ENCODE measurements at places on chromosomes 4 and X.

DNA sequence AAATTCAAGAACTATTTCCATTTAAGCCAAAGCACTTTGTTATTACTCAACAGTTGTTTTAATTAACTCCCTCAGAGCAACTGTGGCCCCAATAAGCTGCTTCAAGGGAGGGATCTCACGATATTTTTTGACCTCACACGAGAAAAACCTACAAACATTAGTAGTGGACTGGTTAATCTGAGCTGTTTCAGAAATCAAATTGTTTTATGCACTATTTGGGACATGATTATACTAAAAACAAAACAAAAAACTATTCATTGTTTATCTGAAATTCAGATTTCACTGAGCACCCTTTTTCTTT lies 74.3 kb downstream of the DCHS2 start:
- no peak for DNase-seq

GRCh38 chr4:86497980-86498862 lies 95.9 kb upstream of the PTPN13 start:
- no peak for DNase-seq

DNA sequence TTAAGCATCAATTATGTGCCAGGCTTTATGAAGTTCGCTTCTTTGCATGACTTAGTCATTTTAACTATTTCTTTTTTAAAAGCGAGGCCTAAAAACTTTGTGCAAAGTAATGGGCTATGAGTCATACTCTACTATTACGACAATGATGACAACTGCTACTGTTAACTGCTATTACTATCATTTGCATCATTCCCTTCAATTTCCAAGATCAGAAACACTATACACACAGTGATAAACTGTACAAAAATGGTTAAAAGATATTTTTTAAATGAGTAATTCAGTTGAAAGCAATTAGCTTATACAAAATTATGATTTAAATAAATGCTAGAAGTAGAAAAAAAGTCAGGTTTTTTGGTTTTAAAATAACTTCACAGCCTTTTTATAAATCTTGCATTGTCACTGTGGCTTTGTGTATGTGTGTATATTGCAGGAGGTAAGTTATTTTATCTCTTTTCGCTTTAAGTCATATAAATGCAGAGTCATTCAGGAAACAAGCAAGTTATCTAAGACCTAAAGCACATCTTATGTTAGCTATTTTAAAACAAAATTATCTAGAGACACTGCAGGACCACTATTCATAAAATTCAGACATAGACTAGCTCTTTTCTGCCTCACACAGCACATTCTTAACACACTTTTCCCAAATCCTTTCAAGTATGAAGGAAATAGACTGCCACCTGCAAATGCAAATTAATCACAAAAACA lies 18.5 kb upstream of the CXCL3 start:
- DNase-seq = no peak

DNA sequence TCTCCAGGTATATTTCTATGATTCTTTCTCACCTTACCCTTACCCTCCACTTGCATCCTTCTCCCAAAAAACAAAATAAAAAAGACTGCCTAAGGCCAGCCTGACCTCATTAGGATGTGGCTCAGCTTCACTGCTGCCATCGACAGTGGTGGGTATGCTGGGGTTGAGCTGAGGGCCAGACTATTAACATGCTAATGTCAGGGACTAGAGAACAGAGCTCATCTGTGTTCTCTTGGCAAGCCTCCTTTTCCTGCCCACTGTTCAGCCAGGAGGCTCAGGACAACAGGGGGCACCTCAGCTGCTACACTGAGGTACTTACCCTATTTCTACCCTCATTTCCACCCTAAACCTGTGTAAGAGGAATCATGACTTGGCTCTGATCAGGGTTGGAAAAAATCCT lies 59.3 kb downstream of the MSN start:
- no peak for DNase-seq

- no peak for DNase-seq
Observed at GRCh38 chrX:42695800-42696358, 82.1 kb downstream of the PPP1R2C start.

- DNase-seq = no peak
Observed at GRCh38 chr4:186699298-186699697, 24.4 kb downstream of the FAT1 start.

- DNase-seq = peak; percentile 12
Observed at GRCh38 chrX:112840382-112841113, at the start of gene AMOT. TSS of gene AMOT (minus strand) at chrX:112840831. CDS start at chrX:112823126, 17,705 bp downstream.

DNA sequence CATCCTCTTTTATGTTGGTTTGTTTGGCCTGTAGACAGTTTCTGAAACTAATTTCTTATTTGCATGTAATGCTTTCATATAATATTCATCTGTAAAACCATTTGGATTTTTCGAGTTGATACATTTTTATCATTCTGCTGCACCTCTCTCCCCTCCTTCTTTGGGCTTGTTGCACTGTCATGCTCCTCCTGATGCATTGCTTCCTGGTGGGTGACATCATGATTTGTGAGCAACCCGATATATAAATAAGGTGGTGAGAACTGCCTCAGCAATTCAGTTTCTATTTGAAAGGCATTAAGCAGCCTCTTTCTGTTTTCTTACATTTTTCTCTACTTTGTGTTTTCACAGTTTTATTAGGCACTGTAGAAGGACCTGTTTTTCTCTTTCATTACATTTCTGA lies 515.7 kb downstream of the RPA4 start:
- no peak for DNase-seq

- no peak for DNase-seq
Observed at GRCh38 chr4:189304809-189305208, 635.9 kb upstream of the FRG1 start.

DNA sequence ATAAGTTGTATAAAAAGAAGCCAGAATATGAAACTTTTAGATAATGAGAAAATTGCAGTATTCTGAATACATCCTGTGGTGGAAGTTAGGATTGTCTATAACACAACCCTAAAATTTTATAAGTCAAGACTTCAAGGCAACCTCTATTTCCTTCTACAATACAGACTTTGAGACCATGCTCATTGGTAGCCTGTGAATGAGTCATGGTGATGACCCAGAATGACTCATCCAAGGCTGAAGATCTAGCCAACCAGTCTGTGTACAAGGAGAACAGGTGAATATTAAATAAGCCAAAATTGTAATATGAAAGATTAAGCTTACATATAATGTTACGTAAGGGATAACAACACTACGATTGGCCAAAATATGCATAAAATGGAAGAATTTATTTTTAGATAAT lies 475.9 kb upstream of the GALNT7 start:
- DNase-seq = no peak

- no peak for DNase-seq
Observed at GRCh38 chr4:13597141-13597540, 30.4 kb downstream of the BOD1L1 start.

GRCh38 chr4:19809989-19810388 lies 441.7 kb upstream of the SLIT2 start:
- DNase-seq = no peak

DNA sequence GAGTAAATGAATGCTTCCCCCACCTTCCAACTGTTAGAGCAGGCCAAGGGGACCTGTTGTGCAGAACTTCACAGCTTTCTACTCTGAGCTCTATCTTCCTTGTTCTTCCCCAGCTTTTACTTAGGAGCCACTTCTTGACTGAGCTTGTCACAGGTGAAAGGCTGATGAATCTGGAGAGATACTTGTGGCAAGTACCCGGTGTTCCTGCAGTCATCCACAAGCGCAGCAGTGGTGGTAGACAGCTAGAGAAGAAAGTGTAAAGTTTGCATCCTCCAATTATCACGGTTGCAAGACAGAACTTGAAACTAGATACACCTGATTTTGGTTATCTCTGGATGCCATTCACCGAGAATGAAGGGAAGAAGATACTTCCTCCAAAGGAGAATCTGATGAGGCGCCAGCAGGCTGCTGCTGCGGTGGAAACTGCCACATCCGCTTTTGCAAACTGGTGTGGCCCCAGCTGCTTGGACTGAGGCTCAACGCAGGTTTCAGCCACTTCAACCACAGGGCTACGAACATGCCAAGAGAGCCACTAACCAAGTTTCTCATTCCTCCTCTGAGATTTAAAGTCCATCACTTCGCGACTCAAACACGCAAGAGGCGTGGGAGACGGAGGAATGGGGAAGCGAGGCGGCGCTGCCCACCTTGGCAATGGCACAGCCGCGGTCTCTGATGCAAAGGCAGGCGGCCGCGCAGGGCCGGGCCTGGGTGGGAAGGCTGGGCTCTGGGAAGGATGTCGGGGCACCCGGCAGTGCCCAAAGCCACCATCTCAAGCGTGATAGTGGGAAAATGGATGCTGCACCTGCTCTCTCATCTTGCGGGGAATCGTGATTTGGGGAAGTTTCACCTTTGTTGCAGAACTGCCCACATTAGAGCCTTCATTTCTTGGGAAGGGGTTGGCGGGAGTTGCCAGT lies 1.3 kb upstream of the FHIP1A start:
- no peak for DNase-seq

GRCh38 chr4:165060938-165061337 lies 7.3 kb downstream of the TRIM75 start:
- DNase-seq = no peak

DNA sequence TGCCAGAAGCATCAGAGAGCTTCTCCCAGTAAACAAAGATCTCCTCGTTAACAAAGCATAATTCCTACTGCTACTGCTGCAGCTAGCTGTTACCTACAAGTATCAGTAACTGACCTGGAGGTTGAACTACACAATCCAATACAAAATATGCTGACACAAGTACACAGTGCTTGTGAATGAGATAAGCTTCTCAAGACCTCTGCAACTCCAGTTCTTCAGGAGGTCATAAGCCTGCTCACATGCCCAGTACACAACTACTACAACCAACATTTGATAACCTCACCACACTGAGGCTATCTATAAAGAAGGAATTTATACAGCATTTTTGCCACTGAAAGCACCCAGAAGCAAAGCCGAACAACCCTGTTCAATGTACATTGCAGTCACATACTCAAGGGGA lies 66.7 kb upstream of the SMARCAD1 start:
- no peak for DNase-seq

DNA sequence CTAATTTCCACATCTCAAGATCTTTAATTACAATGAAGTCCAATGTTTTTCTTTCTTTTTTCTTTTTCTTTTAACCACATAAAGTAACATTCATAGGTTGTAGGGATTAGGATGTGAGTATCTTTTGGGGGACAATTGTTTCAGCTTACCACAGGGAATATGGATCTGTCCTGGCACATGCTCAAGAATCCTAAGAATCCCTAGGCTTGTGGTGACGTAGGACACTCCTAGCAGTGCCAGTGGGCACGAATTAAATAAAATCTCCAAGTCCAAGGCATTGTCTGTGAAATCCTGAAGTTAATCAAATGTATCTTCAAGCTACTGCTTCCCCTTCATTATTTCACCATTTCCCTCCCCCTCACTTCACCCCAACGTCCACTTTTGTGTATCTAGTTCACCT lies 2.6 kb upstream of the LAS1L start:
- no peak for DNase-seq

DNA sequence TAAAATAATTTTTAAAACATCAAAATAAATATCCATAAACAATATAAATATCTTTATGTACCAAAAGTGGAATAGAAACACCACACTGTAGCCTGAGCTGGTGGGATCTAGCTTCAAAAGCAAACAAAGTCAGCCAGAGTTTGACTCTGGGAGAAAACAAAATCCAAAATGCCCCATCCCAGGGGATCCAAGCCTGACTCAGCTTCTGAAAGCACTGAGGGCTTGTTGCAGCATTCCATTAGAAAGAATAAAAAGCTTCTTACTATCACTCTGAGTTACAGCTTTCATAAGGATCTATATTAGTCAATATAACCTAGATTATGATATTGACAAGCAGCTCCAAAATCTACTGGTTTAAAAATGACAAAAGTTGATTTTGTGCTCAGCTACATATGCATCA lies 149.7 kb upstream of the ANKRD50 start:
- DNase-seq = no peak

GRCh38 chr4:21592970-21593670 lies 355.5 kb downstream of the KCNIP4 start:
- DNase-seq = no peak

- no peak for DNase-seq
Observed at GRCh38 chr4:87117051-87117731, 103.2 kb downstream of the KLHL8 start.

- DNase-seq = no peak
Observed at GRCh38 chr4:128483041-128483440, 195.4 kb upstream of the PGRMC2 start.

DNA sequence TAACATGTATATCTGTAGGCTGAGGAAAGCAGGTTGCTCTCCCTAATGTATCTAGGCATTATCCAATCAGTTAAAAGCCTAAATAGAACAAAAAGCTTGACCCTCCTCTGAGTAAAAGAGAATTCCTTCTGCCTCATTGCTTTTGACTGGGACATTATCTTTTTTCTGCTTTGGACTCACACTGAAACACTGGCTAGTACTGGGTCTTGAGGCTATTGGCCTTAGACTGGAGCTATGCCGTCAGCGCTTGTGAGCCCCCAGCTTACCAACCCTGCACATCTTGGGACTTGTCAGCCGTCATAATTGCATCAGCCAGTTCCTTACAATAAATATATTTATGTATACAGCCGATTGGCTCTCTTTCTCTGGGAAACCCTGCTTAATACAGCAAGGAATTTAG lies 206.8 kb upstream of the ARHGAP24 start:
- no peak for DNase-seq

- DNase-seq = no peak
Observed at GRCh38 chrX:110941906-110942305, 146.3 kb upstream of the CHRDL1 start.

DNA sequence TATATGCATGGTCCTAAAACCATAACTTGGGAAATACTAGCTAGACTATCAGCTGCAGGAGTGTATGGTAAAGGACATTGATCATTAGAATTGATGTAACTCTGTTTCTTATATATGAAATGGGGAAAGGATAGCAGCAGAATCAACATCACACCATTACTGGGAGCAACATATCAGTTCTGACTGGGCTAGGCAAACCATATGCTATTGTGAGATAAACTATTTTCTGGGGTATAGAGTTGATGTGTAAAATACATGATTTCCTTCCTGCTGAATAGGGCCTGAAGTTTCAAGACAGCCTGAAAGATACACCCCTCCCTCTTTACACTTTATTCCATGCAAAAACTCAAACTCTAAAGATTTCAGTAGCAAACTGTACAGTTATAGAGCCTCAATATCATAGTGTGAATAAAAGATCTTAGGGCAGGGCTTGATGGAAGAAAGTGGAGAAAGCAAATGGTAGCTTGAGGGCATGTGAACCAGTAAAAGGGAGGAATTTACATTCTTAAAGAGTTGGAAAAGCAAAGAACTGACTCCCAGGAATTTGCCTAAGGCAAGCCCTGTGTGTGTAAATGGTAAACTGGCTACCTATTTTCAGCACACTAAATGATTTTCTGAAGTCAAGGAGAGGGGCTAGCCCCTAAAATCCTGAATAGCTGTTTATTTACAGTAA lies 404.1 kb downstream of the MAPK10 start:
- no peak for DNase-seq

DNA sequence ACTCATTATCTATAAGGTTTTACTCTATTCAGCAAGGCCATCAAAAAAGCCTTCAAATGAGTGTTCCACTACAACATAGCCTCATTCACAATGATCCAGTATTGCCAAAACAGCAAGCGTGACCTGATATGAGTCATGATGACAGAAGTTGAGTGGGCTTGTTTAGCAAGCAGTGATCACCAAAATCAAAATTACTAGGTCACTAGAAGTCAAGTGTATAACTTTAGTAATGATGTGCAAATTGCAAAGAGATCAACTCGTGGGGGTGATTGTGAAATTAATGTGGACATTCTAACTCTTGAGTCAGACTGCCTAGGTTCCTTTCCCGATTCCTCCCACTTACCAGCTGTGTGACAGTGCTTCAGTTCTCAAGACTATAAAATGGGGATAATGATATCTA lies 124.5 kb downstream of the CHM start:
- no peak for DNase-seq
